ENCODE measurements at places on chromosomes 1 and 21. TPM values are rescaled to one million over a fixed set of nuclear protein-coding genes. Genes with fewer than 3 reads are reported as not detected.

- DNase-seq, result no peak
Measured at GRCh38 chr1:58885998-58886397, 102.2 kb upstream of the JUN start.

DNA sequence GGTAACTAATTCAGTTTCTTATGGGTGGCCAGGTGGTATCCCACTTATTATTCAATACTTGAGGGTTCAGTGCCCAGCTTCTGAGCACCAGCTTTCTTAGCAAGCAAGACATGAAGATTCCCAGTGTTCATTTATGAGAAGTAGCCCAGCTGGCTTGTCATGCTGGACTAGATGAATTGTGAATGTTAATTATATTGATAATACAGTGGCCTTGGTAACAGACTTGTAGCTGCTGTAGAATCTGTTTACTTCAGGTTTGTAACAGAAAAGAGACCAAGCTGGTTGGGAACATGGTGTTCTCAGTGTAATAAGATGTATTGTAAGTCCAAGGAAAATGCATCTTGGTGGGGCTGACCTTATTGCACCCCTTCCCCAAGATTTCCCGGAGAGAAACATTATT, 10.1 kb downstream of the AHCYL1 start:
- no peak for DNase-seq

GRCh38 chr1:181798191-181798926, 263.2 kb downstream of the ZNF648 start:
- no peak for DNase-seq

DNA sequence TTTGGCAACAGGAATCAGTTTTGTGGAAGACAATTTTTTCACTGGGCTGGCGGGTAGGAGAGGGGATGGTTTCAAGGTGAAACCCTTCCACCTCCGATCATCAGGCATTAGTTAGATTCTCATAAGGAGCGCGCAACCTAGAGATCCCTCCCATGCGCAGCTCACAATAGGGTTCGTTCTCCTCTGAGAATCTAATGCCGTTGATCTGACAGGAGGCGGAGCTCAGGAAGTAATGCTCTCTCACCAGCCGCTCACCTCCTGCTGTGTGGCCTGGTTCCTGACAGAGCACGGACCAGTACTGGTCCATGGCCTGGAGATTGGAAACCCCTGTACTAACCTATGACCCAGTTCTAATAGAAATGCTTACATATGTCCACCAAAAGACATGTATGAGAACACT, 96.6 kb upstream of the KIAA1614 start:
- DNase-seq, result no peak

GRCh38 chr1:62796221-62796620, 12.3 kb downstream of the ATG4C start:
- DNase-seq, result no peak

DNA sequence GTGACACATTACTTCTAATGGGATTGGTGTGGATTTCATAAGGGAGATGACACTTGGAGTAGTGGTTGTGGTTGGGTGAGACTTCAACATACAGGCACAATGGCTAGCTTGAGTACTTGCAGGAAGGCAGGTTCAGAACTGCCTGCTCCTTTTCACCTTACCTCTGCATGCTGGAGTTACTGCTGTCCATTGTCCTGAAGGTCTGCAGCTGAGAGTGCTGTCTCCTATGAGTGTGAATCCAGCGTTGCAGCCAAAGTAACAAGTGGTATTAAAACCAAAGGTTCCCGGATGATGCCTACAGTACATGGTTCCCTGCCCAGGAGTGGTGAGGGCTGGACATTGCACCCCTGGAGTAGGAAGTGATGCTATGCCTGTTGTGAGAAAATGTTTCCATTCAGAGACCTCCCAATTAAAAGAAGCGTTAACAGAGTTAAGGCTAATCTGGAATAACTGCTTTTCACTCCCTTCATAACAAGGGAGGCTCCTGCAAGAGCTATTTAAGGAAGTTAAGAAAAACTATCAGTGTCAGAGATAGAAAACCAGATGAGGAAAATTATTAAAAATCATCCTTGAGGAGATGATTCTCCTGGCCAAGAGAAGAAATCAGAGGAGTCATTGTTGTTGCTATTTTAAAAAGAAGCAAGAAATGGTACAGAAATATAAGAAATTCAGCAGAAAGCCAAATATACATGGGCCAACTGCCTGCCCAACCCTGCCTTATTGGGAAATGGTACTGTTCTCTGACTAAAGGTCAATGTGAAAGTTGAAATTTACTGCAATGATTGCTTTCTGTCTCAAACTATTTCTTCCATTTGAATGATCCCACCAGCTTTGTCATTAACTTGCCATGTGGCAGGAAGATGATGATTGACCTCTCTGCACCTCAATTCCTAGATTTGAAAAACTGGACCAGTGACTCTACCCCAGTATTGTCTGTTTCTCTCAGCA, 9.8 kb upstream of the F5 start:
- DNase-seq, result peak; percentile 23

DNA sequence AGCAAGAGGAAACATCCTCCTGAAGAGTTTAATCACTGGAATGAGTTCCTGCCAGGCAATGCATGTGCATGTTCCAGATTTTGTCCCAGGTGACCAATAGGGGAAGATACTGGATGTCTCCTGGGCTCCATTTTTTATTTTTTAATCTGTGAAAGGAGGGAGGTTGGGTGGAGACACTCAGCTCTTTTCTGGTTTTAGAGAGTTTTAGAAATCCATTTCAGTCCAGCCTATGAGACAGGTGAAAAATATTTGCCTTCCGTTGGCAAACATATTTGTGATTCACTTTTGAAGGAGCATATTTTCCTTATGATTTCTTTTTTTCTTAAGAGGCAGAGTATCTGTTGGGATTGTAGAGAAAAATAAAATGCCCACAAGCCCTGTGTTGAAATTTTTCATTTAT, 70.7 kb downstream of the ABCA4 start:
- no peak for DNase-seq

GRCh38 chr21:41730367-41730765, 36.5 kb downstream of the RIPK4 start:
- no peak for DNase-seq

- no peak for DNase-seq
Measured at GRCh38 chr21:34880401-34880800, 168.7 kb downstream of the RUNX1 start.

GRCh38 chr1:110341146-110341871, 2.1 kb downstream of the RBM15 start:
- no peak for DNase-seq

DNA sequence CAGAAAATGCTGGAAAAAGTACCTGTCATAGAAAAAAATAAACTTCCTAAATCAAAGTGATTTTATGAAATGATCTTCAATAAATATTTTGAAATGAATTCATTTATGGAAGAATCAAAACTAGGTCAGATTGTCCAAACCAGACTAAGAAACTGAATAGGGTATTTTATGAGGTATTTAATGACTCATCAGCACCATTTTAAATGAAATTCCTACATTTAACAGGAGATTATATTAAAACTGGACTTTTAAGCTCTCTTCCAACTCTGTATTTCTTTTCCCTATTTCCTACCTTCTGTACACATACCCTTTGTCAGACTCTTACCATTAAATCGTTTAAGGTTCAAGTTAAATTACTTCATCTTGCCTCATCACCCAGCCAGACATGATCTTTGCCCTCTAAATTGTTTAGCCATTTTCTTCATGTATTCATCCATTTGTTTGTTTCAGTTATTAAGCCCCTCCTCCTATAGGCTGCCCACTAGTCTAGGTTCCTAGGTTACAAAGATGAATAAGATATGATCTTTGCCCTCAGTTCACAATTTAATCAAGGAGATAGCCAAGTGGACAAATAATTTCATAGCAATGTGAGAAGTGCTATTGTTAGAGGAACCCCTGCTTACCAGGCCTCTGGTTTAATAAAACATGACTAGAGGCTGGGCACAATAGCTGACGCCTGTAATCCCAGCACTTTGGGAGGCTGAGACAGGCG, 25.0 kb downstream of the TATDN3 start:
- DNase-seq, result no peak

GRCh38 chr1:31011719-31012118, 53.8 kb downstream of the PUM1 start:
- DNase-seq, result no peak

DNA sequence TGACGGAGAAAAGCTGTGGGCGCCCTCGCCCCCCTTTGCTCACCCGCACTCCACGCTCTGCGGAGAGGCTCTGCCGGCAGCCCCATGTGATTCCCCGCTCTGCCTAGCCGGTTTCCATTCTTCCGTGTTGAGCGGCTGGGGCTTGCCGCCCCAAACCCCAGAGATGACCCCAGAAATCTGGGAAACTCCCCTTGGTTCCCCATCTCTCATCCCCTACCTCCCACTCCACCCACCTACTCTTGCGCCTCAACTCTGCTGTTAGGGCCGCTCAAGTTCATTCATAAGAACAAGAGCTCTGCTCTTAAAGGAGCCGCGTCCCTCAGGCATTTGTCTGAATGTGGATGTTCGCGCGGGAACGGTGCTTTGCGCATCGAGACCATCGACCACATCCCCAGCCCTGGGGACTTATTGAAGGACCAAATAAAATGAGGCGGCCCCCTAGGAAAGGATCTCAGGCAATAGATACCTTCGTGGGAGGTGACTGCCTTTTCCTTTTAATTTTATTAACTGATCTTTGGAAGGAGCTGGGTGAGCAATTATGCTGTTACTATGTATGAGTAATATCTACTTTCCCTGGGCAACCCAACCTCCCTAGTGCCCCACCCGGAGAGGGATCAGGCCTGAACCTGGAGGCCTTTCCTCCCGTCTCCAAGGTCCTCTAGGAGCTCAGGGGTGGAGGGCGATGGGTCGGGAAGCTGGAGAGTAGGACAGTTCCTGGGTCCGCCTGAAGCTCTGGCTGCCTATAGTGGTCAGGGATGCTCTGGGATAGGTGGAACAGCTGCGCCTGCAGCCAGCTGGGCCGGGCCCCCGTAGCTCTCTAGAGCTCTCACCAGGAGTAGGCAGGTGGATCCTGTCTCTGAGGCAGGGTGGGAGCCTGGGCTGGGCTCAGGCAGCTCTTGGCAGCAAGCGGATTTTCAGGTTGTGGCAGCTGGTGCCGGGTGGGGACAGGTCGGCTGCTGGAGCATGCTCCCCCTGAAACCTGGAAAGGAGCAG, 898 bp downstream of the MFSD2A start:
- no peak for DNase-seq

DNA sequence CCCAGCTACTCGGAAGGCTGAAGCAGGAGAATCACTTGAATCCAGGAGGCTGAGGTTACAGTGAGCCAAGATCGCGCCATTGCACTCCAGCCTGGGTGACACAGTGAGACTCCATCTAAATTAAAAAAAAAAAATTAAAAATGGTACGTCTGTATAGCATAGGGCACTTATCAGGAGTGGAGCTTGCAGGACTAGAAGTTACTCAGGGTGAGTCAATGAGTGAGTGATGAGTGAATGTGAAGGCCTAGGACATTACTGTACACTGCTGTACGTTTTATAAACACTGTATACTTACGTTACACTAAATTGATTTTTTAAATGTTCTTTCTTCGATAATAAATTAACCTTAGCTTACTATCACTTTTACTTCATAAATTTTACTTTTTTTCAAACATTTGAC, 183.6 kb downstream of the NR5A2 start:
- DNase-seq, result no peak

DNA sequence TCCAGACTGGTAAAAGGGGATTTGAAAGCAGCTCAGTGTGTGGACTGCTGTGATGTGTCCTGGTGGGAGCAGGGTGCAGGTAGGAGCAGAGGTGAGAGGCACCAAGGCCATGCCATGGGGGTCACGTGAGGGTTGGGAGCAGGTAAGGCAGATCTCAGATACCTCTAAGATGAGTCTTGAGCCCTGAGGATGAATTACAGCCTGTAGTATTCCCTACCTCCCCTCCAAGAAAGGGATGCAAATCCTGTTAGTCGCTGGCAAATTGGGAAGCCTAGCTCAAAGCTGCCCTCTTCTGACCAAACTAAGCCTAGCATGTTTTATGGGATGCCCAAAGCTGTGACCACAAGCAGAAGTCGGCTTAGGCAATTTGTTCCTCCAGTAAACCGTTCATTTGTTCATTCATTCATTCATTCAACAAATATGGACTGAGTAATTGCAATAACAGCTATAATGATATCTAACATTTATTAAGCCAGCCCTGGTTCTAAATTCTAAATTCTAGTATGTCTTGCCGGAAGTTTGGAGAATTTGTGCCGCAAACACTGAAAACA, 3.9 kb upstream of the NUAK2 start:
- DNase-seq, result no peak

DNA sequence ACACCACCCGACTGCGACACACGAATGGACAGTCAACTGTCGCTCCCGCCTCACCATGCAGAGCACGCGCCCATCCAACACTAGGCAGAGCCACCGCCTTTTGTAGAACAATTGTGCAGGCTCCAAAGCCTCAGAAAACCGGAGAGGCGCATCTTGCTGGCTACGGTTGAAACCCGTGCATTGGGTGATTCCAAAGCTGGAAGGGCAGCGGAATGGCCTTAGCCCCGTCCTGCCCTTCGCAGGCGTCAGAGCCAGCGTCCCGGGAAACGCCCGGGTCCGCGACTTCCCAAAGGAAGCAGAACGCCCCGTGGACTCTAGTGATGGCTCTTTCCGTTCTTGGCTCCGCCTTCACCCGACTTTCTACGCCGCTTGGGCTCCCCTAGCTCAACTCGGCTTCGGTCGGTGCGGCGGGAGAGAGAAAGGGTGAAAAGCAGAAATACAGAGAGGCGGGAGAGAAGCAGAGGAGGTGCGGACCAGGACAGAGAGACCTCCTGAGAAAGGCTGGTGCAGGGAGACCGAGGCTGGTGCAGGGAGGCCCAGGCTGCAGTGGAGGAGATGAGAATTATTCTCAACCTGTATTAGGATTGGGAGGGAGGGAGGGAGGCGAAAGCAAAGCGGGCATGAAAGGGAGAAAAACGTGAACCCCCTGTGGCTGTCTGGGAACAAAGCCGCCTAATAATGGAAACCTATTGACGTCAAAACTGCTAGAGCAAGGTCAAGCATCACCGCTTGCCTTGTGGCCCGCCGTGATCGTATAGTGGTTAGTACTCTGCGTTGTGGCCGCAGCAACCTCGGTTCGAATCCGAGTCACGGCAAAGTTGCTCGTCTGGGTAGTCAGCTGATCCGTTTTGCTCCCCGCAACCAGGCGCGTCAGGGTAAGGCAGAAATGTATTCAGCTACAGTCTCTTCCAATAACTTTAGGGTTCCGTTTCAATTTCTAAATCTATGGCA, 99.5 kb downstream of the PRKAB2 start:
- no peak for DNase-seq

DNA sequence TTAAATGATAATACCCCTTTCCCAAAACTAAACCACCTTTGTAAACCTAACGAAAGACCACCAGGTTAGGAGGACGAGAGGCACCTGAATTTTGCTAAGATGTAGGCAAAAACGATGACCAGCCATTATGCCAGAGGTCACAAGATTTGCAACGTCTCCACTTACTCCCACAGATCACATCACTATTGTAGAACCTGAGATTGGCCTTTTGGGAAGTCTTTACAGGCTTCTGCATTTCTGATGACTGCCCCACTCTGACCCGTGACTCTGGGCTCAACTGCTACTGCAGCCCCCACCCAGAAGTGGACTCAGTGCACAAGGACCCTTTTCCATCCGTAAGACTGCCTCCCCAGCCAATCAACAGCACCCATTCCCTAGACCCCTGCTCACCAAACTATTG, 36.4 kb upstream of the COL6A2 start:
- DNase-seq, result no peak

The ADAM30 gene
- not detected for polyA plus RNA-seq

The S100A5 gene
- 1.7 TPM for polyA plus RNA-seq

The ZC3H12A gene
- polyA plus RNA-seq, result 1.7 TPM

The PGBD2 gene
- 12.4 TPM for polyA plus RNA-seq

The OPTC gene
- polyA plus RNA-seq, result not detected

The HSPA6 gene
- polyA plus RNA-seq, result 0.46 TPM

The RGS1 gene
- 4.6 TPM for polyA plus RNA-seq

The BTBD19 gene
- 6.8 TPM for polyA plus RNA-seq

The ST6GALNAC5 gene
- polyA plus RNA-seq, result 4.0 TPM

All from right renal cortex interstitium (tissue), 3 donors.